Activated CD4-positive, alpha-beta T cell treated with anti-CD3 and anti-CD28 coated beads for 4 hours (primary cell): ENCODE measurements at places on chromosomes 3 and 15.
A peak's percentile ranks its signal among the peaks of the same experiment; 100 is the strongest.

- DNase-seq, result peak; percentile 74
These were observed 14.8 kb upstream of the CYP11A1 start for GRCh38 chr15:74382004-74382816.

GRCh38 chr3:5294356-5294755 is 106.8 kb downstream of the EDEM1 start:
- no peak for DNase-seq

DNA sequence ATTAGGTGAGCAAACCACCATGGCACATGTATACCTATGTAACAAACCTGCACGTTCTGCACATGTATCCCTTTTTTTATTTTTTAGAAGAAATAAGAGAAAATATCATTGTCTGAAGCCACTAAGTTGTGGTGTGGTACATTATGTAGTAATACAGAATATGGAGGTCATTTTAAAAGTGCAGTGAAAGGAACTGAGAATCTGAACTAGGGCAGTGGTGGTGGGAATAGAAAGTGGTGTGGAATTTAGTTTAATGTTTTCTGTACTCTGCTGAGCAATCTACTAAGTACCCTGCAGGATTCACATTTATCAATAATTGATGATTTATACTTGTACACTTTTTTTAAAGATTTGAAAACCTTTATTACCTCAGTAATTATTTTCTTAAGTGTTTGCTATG is 283.5 kb downstream of the CHL1 start:
- no peak for DNase-seq

GRCh38 chr3:9700536-9700935 is 3.1 kb upstream of the CPNE9 start:
- DNase-seq, result no peak

DNA sequence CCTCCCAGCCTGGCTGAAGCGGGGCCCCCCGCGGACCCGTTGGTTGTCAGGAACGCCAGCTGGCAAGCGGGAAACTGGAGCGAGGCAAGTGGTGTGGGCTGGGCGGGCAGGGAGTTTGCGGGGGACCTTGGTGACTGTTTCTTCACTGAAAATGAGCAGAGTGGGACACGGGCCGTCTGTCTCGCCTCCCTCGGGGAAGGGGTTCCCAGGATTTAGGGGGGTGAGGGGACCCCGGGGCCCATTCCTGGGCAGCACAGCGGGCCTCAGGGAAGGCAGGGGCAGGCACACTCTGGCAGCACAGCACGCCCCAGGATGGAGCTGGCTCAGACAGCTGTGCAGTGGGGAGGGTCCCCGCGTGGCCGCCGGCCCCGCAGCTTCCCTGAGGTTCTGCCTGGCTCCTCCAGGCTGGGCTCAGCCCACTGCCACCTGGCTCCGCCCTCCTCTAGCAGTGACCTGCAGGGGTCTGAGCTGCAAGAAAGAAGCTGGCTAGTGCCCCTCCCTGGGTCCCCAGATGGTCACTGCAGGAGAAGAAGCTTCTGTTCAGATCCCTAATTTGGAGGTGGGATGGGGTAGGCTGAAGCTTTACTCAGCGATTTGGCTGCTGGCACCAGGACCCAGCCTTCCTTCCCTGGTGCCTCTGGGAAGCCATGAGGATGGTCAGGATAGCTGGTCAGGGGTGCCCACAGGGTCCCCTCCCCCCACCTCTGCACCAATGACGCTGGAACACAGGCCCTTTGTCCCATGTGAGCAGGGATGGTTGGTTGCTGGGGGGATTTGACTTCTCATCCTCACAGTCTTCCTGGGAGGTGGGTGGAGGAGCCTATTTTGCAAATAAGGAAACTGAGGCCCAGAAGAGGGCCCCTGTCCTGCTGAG is 90.4 kb downstream of the TBC1D2B start:
- no peak for DNase-seq

GRCh38 chr15:43487271-43487895 is 5.6 kb downstream of the TP53BP1 start:
- no peak for DNase-seq

DNA sequence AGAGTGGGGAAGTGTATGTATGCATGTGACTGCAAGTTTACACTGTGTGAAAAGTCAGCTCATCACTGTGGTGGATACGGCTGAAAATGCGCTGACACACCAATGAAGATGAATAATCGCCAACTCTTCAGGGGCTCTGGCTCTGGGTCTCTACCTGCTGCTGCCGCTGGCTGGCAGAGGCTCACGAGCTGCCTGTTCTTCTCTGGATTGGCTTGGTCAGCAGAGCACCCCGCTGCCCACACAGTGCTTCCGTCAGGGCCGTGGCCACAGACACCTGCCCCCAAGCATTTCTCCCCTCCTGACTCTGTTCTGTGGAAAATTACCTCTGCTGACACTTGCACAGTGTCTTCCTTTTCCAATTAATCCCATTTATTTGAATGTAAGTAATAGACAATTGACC is 215.5 kb downstream of the GAP43 start:
- no peak for DNase-seq

- no peak for DNase-seq
These were observed 1.3 kb downstream of the SLC28A2 start for GRCh38 chr15:45253330-45253729.

GRCh38 chr3:54322354-54322753 is 200.0 kb downstream of the CACNA2D3 start:
- no peak for DNase-seq

DNA sequence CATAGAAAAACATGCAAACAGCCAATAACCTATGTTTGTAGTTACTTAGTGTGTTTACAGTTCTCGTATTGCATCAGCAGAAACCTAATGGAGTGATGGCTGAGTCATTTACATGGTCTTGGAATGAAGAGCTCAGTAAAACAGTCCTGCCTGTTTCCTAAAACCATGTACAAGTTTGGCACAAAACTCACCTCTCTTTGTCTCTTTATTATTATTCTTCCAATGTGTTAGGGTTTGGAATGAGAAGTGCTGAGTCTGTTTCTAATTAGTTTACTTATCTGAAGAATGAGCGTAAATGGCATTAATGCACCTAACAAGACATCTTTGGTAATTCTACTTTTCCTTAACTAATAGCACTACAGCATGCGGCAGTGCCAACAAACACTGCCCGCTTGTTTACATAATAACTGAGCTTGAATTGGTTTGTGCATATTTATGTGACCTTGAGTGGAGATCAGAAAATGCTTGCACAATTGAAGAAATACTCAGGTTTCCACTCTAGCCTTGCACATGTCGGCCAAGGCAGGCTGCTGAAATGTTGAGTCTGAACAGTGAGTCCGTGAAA is 385.4 kb upstream of the SEMA6D start:
- DNase-seq, result no peak

- DNase-seq, result no peak
These were observed 87.1 kb upstream of the PLSCR5 start for GRCh38 chr3:146692254-146692653.

- no peak for DNase-seq
These were observed 65.3 kb downstream of the ECT2 start for GRCh38 chr3:172815857-172816256.

- no peak for DNase-seq
These were observed 24.0 kb upstream of the TRH start for GRCh38 chr3:129950318-129951046.

GRCh38 chr15:59622289-59622688 is 10.7 kb downstream of the GCNT3 start:
- DNase-seq, result peak; percentile 26

GRCh38 chr15:72222393-72222792 is 8.6 kb downstream of the PKM start:
- no peak for DNase-seq

DNA sequence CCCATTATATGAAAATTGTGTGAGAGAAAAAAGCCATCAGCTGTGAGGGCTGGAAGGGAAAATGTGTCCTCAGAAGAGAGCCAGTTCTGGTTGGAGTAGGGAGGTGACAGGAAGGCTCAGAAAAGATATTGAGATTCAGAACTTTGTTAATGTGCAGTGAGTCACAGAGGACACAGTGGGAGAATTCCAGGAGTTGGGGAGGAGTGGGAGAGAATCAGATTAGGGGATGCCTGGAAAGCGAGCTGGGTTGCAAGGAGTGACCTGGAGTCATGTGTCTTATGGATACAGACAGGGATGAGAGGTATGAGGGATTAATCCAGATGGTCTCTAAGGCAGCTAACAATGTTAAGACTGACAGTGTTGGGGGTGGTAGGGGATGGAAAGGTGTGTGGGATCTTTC is 67.5 kb downstream of the CHST2 start:
- no peak for DNase-seq

DNA sequence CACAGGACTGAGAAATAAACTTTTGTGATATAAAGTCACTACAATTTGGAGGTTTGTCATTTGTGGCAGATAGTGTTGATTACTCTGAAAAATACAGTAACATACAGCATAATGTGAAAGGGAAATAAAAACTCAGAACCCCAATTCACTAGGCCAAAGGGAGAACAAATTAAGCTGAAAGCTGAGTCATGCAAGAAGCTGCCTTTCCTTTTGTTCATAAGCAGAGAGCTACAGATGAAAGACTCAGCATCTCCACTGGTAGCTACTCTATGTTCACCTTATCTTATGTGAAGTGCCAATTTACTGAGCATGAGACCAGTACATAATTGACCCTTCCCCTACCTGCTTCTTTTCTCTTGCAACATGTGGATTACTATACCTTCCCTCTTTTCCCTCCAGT is 19.3 kb upstream of the SLTM start:
- no peak for DNase-seq

DNA sequence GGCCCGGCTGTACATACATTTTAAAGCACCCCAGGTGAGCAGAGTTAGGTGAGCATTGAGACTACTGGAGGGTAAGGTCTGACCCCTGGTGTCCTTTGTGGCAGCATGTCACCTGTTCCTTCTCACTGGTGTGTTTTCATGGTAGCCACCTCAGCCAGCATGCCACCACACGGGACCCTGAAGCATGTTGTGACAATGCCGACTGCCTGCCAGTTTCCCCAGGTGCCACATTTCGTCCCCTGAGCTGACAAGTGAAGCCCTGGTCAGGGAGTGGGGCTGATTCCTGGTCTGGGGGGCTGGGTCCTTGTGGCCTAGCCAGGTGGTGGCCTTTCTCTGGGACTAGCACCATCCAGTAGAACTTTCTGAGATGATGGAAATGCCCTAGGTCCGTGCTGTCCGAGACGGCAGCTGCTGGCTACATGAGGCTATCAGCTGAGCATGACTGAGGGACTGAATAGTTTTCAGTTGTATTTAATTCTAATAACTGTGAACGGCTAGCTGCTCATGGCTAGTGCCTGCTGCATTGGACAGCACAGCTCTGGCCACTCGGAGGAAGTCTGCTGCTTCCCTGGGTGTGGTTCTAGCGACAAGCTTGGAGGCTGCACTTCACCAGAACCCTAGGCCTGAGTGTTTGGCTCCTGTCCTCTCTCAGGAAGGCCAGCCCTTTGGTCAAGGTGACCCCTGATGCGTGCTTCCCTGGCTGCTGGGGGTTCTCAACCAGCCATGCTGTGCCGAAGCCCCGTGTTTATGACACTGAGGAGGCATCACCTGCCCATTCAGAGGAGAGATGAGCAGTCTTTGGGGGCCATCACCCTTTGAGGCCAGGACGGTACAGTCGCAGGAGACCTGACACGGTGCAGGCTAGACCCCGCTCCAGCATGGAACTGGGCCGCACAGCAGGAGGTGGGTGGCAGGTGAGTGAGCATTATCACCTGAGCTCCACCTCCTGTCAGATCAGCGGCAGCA is 3.9 kb downstream of the C3orf22 start:
- DNase-seq, result no peak

GRCh38 chr3:71583566-71584393 is at the start of gene FOXP1:
Gene FOXP1 (minus strand): TSS chr3:71583728. CDS start chr3:71198381, 385,347 bp downstream.
- peak; percentile 69 for DNase-seq

DNA sequence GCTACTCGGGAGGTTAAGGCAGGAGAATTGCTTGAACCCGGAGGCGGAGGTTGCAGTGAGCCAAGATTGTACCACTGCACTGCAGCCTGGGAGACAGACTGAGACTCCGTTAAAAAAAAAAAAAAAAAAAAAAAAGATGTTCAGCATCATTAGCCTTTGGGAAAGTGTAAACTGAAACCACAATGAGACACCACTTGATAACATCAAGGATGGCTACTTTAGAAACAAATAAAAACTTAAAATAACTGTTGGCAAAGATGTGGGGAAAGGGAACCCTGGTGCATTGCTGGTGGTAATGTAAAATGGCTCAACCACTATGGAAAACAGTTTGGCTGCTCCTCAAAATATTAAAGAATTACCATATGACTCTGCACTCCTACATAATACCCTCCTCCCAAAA is 1.9 kb downstream of the LEO1 start:
- DNase-seq, result no peak

DNA sequence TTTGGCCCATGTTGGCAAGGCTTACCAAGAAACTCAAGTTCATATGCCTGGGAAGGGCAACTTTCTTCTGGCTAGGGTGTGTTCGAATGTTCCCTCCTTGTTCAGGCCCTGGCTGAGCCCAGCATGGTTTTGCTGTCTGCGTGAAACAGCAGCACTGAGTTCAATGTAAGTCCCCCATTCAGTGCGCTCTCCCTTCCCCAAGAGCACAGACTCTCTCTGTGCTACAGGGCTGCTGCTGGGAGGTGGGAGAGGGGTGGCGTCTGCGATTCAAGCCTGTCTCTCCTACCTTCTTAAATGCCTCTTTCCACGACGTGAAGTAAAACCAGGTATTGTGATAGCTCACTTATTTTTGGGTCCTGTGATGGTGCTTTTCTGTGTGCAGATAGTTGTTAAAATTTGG is 289.3 kb upstream of the GOLIM4 start:
- DNase-seq, result no peak

- no peak for DNase-seq
These were observed 4.4 kb downstream of the SCN5A start for GRCh38 chr3:38645076-38645475.

DNA sequence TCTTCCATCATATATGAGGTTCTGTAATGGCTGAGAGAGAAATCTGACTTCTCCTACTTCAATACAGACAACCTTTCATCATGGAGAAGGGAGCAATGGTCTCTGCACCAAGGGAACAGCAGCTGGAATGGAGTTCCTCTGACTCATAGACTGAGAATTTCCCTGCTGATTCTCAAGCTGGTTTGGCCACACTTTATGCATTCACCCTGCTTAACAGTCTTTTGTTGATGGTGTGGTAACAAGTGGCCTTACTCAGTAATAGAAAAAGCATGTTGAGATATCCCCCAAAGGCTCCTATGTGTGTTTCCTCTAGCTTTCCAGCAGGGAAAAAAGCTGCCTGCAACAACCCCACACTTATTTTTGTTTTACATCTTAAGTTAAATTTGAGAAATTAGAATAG is 138.1 kb downstream of the GREM1 start:
- no peak for DNase-seq

DNA sequence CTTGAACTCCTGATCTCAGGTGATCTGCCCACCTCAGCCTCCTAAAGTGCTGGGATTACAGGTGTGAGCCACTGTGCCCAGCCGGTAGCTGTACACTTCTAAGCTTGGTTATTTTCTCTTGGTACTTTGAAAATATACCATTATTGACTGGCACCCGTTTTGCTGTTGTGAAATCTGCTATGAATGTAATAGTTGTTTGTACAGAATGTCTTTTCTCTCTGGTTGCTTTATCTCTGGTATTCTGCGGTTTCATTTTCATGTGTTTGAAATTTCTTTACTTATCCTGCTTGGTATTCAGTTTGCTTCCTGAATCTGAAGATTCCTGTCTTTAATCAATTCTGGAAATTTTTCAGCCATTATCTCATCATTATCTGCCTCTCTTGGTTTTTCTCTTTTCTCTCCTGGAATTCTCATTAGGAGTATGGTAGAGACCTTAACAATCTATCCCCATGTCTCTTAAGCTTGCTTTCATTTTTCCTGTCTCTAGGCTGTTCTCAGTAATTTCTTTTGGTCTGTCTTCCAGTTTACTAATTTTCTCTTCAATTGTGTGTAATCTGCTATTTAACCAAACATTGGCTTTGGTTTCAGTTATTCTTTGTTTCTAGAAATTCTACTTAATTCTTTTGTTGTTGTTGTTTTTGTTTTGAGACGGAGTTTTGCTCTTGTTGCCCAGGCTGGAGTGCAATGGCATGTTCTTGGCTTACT is 2.8 kb upstream of the PAK2 start:
- no peak for DNase-seq

GRCh38 chr3:139358841-139359562 is 15.2 kb downstream of the MRPS22 start:
- no peak for DNase-seq
